Right ventricle myocardium inferior (tissue), 1 donor: ENCODE measurements at places on chromosomes 1 and 21.

- DNase-seq = no peak
Observed at GRCh38 chr1:110070282-110070669, 196 bp downstream of the ALX3 start.

DNA sequence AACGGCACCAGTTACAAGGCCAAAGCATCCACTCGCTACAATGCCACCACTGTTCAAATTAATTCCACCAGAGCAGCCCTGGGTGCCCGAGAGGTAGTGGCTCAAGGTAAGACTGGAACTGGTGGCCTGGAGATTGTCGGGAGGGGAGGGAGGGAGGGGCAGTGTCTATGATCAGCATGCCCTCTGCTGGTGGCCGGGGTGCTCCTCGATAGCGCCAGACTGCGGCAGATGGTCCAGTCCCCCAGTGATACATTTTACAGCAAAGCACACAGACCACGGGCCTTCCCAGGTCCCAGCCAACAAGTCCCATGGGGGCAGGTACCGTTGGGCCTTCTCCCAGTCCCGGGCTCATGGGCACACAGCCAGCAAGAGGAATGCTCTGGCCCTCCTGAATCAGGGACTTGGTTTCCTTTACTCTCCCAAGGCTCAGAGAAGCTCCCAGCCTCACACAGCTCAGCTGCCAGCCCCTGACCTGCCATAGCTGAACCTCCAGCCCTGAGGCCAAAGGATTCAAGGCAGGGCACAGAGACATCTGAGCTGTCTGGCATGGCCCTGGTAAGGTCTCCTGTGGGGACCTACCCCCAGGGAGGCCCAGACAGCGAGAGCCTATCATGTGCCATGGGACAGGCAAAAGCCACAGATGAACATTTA, 15.3 kb downstream of the ACOT7 start:
- DNase-seq = no peak

DNA sequence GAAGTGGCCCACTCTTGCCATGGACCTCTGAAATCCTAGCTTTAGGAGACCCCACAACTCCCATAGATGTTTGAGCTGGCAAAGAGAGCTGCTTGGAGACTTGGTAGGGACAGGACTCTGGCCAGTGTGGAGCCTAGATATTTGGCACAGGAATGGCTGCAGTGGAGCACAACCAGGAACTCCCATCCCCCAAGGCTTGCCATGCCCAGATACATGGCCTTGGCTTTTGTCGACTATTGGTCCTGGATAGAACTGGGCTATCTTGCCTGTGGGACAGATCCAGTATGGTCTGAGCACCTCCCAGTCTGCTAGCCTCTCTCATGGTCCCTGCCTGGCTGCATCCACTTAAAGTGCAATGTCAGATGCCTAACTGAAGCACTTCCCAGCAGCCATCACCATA, 7.8 kb upstream of the GBP2 start:
- DNase-seq = no peak

DNA sequence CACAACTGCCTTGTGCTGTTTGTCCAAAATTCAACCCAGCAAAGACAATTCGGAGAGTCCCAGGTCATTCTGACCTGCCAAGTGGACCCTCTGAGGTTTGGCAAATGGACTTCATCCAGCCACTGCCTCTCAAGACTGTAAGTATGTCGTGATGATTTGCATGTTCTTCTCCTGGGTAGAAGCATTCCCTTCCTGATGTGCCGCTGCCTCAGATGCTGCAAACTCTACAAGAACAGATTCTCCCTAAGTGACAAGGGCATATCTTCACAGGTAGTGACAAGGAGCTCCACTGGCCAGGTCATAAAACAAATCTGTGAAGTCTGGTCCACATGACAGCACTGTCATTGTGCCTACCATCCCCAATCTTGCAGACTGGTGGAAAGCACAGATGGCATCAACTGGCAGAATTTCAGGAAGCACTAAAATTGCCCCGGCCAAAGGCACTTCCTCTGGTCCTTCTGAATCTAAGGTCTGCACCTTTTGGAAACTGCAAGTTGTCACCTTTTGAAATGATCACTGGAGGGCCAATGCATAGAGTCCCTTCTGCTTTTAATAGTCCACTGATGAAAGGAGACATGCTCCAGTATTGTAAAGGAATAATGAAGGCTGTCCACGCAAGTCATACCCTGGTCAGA, 27.4 kb downstream of the POFUT2 start:
- DNase-seq = no peak

DNA sequence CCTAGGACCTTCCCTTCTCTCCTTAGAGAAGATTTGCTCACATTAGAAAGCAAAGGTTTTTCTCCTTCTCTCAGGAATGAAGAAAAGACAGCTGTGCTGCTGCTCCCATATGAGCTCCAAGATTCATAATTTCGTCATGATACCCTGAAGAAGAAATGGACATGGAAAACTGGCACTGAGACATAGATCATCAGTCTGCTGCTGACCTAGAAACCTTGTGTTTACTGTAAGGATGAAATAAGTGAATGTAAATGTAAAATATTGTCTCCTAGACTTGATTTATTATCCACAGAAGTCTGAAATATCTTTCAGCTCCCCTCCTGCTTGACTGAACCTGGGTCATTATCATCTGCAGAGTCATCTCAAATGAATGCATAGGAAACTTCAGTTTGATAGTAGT, 77.9 kb downstream of the ZC3H11B start:
- no peak for DNase-seq
